Astrocyte (in vitro differentiated cells and primary cell): ENCODE measurements at places on chromosomes 16 and 17.
A peak's percentile ranks its signal among the peaks of the same experiment; 100 is the strongest.

GRCh38 chr16:68117884-68118283 lies 32.7 kb downstream of the NFATC3 start:
- no peak for DNase-seq

- no peak for DNase-seq
Observed at GRCh38 chr17:82795615-82796014, 43.8 kb downstream of the TBCD start.

DNA sequence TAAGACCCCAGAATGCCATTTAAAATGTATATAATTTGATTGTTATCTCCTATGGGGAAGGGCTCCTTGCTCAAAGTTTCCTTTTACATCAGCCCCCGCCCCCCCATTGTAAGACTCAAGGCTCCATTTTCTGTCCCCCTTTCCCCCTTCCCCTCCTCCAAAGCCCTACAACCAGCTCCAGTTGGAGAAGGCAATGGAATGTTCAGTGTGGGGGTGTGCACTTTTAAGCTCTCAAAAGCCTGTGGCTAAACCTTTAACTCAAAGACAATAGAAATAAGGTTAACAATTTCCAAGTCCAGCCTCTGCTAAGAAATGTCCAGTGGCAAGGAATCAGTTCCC lies 114.7 kb downstream of the NOG start:
- DNase-seq: peak; percentile 54

DNA sequence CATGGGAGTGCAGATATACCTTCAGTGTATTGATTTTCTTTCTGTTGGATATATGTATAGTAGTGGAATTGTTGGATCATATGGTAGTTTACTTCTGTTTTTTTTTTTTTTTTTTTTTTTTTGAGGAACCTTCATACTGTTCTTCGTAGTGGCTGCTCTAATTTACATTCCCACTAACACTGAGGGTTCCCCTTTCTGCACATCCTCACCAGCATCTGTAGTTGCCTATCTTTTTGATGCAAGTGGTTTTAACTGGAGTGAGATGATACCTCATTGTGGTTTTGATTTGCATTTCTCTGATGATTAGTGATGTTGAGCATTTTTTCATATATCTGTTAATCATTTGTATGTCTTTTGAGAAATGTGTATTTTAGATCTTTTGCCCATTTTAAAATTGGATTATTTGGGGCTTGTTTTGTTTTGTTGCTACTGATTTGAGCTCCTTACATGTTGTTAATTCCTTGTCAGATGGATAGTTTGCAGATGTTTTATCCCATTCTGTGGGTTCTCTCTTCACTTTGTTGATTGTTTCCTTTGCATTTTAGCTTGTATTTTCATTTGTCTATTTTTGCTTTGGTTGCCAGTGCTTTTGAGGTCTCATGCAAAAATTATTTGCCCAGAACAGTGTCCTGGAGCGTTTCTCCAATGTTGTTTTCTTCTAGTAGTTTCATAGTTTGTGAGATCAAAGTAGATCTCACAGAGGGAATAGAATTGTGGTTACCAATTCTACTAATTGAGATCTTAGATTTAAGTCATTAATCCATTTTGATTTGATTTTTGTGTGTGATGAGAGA lies 25.0 kb upstream of the BCAS3 start:
- DNase-seq: no peak

- DNase-seq: no peak
Observed at GRCh38 chr16:68147444-68147843, 62.3 kb downstream of the NFATC3 start.

DNA sequence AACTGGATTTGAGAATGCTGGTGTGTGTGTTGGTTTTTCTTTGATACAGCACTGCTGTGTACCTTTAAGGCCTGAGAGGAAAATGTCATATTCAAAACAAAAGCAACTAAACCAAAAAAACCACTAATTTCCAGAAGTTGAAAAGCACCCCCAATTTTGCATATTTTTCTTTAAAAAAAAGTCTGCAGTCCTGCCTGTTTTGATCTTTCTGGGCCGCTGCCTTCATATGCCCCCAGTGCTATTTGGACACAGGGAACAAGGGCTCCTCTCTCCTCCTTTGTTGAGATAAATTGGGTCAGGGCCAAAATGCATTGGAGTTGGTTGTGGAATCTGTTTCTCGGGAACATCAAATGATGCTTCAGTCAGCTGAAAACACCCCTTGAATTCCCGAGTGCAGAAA lies 26.9 kb downstream of the GPT2 start:
- no peak for DNase-seq

DNA sequence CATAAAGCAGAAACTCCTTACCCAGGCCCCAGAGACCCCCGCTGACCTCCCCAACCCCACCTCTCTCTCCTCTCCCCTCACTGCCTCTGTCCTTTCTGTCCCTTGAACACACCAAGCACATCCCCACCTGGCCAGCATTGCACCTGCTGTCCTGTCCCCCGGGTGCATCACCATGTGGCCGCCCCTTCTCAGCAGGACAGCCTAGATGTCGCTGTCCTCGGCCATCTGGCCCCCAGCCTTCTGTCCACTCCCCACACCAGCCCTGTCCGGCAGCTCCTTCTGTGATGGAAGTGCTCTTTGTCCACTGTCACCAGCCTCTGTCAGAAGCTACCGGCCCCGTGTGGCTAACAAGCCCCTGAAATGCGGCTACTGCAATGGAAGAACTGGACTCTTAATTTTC lies 12.3 kb upstream of the MPRIP start:
- DNase-seq: no peak

GRCh38 chr17:4293572-4293971 lies 29.8 kb upstream of the ANKFY1 start:
- DNase-seq: no peak

DNA sequence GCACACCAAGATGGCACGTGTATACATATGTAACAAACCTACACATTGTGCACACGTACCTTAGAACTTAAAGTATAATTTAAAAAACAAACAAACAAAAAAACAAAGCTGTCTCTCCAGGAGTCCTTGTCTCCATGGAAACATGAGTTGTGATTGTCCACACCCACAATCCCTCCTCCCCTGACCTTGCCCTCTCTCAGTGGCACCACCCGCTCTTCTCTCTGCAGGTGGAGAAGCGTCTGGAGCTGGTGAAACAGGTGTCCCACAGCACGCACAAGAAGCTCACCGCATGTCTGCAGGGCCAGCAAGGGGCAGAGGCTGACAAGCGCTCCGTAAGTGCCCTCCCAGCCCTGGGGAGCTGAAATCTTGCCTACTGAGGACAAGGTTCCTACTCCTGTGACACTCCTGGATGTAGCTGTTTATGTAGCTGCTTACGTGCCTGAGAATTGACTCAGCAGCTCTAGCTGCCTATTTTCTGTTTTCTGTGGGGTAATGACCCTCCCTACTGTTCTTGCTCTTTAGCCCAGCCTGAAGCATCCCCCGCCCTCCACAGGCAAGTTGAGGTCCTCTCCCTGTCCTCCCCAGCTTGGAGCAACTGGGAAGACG lies 107.0 kb downstream of the ARHGAP44 start:
- no peak for DNase-seq

DNA sequence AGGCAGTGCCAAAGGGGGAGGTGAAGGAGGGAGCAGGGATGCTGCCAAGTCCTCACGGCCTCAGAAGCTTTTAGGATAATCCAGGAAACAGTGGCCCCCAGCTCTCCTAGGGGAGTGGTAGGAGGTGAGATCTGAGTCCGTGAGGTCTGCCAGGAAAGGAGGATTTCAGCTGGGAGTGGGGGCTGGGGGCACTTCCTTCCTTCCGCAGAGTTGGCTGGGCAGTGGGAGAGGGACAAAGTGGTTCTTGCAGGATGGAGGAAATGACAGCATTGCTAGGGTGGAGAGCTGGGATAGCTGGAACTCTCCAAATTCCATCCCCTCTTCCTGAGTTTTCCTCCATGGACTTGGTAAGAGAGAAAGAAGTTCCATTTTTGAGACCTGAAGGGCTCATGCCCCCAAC lies 4.8 kb upstream of the SP6 start:
- DNase-seq: no peak

GRCh38 chr17:57911834-57912673 lies 43.2 kb downstream of the CUEDC1 start:
- DNase-seq: peak; percentile 68

GRCh38 chr16:10760858-10761257 lies 17.2 kb downstream of the NUBP1 start:
- DNase-seq: no peak

DNA sequence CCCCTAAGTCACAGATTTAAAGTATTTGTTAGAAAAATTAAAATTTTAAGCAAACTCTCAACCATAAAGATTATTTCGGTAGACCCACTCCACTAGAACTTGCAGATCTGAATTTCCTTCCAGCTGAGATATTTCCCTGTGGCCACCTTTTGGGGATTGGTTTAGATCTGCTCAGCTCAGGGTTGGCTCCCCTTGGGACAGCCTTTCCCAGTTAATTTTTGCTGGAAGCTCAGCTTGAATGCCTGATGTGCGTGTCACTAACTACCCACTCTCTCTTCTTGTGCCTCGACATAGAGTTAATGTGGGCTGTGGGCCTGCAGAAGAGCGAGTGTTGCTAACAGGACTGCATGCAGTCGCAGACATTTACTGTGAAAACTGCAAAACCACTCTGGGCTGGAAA lies 57.6 kb downstream of the YPEL2 start:
- DNase-seq: no peak

DNA sequence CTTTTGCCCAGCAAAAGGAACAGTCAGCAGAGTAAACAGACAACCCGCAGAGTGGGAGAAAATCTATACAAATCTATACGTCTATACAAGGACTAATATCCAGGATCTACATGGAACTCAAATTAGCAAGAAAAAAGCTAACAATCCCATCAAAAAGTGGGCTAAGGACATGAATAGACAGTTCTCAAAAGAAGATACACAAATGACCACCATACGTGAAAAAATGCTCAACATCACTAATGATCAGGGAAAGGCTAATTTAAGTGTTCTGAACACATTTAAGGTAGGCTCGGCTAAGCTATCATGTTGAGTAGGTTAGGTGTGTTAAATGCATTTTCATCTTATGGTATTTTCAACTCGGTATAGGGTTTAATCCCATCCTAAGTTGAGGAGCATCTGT lies 598.0 kb downstream of the WWOX start:
- DNase-seq: no peak

DNA sequence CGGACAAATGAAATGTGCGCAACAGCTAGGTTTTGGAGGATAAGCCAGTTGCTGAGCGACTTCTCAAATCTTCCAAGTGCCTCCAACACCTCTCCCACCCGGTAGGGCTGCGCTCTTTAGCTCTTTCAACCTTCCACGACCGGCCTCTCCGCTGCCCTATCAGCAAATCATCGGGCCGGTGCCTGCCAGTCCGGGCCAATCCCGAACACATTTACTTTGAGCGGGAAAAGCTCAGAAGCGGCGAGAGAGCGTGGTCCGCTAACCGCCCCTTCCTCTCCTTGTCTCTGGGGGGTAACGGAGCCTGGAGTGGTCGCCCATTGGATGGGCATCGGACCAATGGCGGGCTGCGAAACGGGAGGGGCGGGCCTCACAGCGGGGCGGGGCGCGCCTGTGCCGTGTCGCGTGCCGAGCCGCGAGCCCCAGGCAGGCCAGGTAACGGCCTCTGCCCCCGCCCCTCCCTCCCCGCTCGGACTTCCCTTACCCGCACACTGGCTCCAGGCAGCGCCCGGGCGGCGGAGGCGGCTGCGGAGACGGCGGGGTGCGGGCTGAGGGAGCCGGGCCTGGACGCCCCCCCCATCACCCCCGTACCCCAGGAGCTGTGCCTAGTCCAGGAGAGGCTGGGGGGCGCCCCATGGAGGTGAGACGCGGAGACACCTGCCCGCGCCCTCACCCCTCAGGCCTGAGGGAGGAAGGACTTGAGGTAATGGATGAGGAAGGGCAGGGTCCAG lies at the start of gene MEIOC:
TSS of gene MEIOC (plus strand) at position 486 of the 728 bp plus-strand sequence. CDS start at position 632, 146 bp downstream.
- no peak for DNase-seq

- DNase-seq: no peak
Observed at GRCh38 chr17:27217631-27218030, 76.3 kb upstream of the WSB1 start.

DNA sequence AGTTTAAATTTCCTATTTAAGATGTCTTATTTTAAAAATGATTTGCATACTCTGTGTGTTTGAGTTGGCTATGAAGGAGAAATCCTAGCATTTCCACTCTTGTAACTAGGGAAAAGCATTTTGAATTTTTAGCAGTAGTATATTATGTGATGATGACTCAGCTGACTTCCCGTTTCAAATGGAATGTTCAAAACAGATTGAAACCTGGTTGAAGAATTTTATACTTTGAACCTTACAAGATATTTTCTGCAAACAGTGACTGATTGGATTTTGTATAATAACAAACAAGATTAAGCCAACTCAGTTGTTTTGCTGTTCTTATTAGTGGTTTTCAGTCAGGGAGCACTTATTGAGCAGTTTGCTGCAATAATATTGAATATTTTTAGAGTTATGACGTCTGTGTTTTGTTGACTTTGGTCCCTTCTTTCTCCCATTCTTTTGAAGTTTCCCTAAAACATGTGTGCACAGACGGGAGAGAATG lies 8.0 kb downstream of the TNRC6A start:
- peak; percentile 60 for DNase-seq

DNA sequence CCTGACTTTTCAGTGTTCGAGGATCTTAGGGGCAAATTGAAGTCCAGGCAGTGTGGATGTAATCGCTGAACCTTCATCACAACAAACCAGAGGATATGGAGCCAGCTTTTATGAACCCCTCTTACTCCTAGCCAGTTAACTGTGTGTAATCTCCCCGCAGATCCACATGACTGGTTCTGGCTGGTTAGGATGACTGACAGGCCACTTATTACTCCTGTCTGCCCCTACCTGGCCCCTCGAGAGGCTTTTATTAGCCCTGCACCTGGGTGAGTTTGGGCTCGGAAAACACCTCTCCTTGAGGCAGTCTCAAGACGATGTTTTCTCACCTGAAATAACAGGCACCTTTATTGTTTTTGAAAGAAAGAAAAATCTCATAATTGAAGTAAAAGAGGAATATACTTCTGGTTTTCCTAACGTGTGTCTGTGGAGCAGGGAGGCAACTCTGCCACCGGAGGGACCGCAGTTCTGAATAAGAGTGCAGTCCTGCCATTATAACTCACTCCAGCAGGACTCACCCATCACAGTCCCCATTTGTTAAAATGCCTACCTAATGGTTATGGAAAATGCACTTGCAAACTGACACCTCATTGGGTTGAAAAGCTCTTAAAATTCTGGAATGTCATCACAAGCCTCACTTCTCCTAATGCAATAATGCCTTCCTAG lies 291.9 kb upstream of the N4BP1 start:
- DNase-seq: no peak

GRCh38 chr17:1649844-1650501 lies at the start of gene RILP:
RILP (minus strand) TSS chr17:1649866; CDS start chr17:1649804, 62 bp downstream.
- DNase-seq: no peak

DNA sequence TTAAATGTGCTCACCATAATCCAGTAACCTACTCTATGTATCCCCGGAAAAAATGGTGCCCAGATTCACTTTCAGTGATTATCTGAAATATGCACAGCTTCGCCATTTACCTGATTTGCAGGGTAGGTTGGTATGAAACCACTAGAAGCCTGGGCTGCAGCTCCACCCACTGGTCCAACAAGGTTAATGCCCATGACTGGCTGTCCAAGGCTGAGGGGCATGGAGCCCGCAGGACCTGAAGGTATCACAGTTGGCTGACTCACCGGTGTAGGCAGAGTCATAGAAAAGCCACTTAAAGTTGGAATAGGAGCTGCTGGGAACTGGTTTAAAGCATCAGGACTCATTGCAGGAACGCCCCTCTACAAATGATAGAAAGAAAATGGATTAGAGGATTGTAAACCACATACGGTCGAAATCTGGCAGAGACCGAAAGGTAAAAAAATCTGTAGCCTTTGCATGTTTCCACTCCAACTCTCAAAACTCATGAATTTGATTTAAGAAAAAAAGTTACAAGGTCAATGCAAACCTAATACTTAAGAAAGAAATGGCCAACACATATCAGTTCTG lies 38.6 kb downstream of the SYNRG start:
- peak; percentile 51 for DNase-seq

GRCh38 chr17:77620282-77620681 lies 338.2 kb upstream of the TNRC6C start:
- DNase-seq: no peak

- no peak for DNase-seq
Observed at GRCh38 chr16:82033006-82033405, 2.0 kb upstream of the HSD17B2 start.
